ENCODE measurements at places on chromosomes 6 and 20. TPM values are rescaled to one million over a fixed set of nuclear protein-coding genes. Genes with fewer than 3 reads are reported as not detected.
A peak's percentile ranks its signal among the peaks of the same experiment; 100 is the strongest.

- no peak for DNase-seq
Measured at GRCh38 chr6:152529369-152529768, 107.8 kb downstream of the SYNE1 start.

DNA sequence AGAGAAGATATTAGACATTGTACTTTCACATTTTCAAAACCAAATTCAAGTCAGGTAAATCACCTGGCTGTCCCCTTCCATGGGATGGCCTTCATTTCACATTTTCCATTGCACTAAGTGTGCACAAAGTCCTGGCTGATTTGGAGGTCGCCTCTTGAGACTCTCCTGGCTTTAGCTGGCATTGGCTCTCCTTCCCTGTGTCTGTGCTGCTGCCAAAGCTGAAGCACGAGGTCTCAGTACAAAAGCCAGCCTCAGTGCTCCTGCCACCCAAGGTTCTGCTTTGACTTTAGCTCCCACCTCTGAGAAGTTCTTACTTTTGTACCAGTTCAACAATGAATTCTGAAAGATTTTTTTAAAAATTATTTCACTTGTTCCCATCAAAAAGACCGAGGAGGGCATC is 289.2 kb upstream of the CNR1 start:
- DNase-seq, result no peak

GRCh38 chr6:158680481-158680880 is 30.6 kb downstream of the SYTL3 start:
- DNase-seq, result no peak

DNA sequence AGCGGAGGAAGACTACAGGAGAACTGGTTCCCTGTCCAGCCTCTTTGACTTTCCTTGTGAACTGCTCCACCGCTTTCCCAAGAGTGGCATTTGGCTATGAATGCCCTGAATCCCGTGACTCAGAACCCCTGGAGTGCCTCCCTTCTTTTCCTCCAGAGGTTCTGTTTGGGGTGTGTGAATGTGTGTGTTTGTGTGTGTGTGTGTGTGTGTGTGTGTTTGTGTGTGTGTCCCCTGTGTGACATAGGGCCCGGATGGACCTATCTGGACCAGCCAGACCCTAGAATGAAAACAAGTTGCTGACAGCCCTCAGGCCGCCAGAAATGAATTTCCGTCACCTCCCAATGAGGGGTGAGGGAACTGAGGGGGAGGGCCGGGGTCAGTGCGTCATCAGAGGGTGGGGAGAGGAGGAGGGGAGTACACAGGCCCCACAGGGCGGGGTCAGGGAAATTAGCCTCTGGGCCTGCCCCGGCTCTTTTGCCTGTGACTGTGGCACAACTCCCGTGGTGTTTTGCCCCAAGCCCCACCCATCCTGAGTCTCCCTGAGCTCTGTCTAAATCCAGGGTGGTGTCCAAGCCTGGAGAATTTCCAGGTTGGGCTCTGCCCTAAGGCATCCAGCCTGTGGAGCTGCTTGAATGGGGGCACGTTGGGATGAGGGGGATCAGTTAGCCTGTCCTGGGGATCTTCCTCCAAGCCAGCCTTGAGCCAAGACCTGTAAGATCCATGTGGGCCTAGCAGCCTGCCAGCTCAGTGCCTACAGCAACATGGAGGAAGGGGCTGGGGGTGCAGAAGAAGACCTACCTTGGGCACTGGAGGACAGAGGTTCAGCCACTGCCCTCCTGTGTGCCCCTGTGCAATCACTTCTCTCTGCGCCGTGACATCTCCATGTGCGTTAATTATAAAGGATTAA is 15.2 kb upstream of the MRPS18A start:
- DNase-seq, result peak; percentile 72

TRIM40 gene
- not detected for total RNA-seq

Measured in endothelial cell (in vitro differentiated cells).